ENCODE measurements at places on chromosomes 7 and 10.

- no peak for DNase-seq
Measured at GRCh38 chr10:112261281-112261822, 21.8 kb upstream of the TECTB start.

DNA sequence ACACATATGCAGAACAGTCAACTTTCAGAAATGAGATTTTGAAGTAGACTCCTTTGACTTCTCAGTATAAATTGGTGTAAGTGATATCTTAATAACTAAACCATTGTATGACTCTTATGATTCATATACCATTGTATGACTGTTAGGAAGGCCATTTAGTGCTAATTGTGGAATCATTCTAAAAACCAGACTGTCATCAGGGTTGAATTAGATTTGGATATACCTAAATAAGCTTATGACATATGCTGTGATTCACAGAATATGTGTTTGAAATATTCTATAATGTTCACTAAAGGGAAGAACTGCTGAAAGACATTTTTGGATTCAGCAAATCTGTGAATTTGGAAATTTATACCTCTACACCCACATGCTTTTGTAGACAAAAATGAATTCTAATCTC is 438.1 kb downstream of the MDFIC start:
- no peak for DNase-seq

- no peak for DNase-seq
Measured at GRCh38 chr10:98790817-98791216, 344.1 kb upstream of the HPS1 start.

GRCh38 chr7:115128154-115128553 is 206.3 kb downstream of the MDFIC start:
- DNase-seq = no peak

DNA sequence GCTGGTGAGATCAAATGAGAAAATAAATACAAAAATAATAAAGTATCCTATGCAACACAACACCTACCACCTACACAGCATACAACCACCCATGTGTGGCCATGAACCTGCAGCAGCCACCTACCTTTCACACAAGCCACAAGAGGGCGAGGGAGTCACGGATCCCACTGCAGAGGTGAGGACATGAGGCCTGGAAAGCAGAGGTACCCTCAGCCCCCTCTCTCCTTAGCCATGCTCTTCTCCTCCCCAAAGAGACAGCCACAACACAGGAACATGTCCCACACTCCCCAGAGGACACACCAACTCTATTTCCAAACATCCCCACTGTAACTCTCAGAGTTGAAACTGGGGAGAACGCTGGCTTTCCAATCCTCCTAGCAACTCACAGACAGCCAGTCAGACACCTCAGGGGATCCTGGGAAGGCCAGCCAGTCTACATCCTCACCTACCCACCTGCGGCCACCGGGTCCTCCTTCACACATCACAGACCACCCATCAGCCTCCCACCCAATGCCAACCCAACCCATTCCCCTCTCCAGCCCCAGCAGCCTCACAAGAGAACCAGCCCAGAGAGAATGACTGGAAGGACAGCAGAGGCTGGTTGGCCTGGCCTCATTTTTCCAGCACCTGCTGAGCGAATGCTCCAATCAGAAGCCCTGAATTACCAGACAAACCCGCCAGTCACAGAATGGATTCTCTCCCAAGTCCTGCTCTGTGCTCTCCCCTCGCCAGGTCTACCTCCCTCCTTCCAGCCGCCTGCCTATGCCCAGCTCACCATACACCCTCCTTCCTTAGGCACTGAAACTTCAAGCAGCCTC is 18.4 kb downstream of the DLG5 start:
- DNase-seq = no peak

GRCh38 chr7:127594490-127594889 is 954 bp downstream of the FSCN3 start:
- DNase-seq = no peak

GRCh38 chr7:40572810-40573465 is 438.1 kb downstream of the SUGCT start:
- DNase-seq = no peak

DNA sequence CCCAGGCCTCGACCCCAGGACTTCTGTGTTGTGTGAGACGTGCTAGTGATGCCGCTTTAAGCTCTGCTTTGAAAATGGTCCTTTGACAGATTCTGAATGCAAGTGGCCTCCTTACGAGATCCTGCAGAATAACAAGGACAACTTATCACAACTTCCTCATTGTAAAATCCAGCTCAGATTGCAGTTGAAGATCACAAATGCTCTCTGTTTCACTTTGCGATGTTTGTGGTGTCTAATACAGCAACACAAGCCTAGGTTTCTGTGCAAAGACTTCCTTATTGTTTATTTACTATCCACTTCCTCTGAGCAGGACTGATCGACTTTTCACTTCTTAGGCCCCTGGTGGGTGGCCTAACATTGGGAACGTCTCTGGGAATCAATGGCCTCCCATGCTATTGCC is 31.7 kb upstream of the INSIG1 start:
- DNase-seq = no peak
